D341Med (cell line): ENCODE measurements at places on chromosomes 13 and 19.
A peak's percentile ranks its signal among the peaks of the same experiment; 100 is the strongest.

GRCh38 chr13:79866436-79866835, 385.5 kb downstream of the NDFIP2 start:
- no peak for DNase-seq

DNA sequence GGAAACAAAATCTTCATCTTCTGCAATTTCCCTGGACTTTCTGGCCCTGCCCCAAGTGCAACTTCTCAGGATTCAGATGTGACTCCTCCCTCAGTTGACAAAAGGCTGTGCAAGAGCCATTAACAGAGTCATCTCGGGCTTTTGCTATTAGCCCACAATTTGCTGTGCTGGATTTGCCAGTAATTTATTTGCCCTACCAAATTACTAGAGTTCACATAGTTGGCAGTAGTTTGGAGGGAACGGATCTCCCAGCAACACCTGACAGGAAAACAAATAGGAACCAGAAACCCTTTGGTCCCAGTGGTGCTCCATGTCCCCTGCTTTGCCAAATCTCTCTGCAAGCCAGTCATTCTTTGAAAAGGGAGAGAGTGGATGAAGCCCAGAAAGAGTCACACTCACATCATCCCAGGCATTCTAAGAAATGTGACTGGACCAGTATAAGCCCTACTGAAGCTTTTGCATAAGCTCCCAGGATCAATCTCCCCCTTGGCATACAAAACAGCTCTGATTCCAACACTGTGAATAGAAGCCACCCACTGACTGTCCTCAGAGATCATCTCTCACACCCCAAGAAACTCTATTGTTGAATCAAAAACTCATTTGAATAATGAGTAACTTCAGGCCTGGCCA, 350.1 kb upstream of the NBEA start:
- no peak for DNase-seq

DNA sequence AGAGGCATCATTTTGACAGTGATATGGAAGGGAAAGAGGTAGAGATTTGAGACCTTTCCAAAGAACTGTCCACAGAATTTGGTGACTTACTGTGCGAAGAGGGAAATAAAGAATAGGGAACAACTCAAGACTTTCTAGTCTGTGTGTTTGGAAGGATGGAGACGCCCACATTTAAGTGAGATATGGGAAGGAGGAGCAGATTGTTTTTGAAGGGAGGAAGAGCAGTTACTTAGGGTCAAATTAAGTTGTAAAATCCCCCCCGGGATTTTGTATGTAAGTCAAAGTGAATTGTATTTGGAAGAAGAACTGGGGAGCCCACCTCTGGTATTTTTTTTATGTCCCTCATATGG, 1.2 kb downstream of the USPL1 start:
- no peak for DNase-seq

- no peak for DNase-seq
These were observed 147.1 kb downstream of the CDK8 start for GRCh38 chr13:26401069-26401468.

DNA sequence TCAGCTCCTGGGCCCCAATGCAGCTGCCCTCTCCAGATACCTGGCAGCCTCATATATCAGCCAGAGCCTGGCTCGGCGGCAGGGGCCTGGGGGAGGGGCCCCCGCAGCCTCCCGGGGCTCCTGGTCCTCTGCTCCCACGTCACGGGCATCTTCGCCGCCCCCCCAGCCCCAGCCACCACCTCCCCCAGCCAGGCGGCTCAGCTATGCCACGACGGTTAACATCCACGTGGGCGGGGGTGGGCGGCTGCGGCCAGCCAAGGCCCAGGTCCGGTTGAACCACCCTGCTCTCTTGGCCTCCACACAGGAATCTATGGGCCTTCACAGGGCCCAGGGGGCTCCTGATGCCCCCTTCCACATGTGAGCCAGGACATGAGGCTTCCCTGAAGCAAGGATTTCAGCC, 10.8 kb downstream of the RPS16 start:
- no peak for DNase-seq

DNA sequence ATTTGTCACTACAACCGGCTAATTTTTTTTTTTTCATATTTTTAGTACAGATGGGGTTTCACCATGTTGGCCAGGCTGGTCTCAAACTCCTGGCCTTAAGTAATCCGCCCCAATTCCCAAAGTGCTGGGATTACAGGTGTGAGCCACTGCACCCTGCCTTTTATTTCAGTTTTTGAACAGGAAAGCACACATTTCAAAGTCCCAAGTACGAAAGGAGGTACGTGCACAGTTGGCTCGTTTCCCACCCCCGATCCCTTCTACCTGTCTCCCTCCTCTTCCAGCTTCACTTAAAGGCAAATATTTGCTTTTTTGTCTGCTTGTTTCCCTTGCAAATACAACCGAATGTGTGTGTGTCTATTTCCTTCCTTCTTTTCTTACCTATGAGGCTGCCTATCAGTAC, 30.5 kb downstream of the ZIC5 start:
- DNase-seq, result no peak

- no peak for DNase-seq
These were observed 870.2 kb downstream of the EFNB2 start for GRCh38 chr13:105665284-105665683.

DNA sequence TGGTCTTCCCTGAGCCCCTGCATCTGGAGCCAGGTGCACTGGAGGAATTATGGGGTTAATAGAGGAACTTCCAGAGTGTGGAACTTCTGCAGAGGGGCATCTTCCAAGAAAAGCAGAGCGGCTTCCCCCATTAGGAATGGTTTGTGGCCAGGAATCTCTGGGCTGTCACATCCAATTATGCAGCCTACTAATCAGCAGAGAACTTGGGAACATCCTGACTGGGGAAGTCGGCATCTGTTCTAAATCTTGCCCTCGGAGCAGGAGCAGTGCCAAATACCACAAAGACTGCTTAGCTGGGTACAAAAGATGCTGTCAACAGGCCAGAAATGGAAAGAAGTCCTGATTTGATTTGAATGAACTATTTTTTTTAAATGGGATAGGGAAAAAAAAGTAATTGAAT, 435.1 kb downstream of the ZNF536 start:
- DNase-seq, result no peak

DNA sequence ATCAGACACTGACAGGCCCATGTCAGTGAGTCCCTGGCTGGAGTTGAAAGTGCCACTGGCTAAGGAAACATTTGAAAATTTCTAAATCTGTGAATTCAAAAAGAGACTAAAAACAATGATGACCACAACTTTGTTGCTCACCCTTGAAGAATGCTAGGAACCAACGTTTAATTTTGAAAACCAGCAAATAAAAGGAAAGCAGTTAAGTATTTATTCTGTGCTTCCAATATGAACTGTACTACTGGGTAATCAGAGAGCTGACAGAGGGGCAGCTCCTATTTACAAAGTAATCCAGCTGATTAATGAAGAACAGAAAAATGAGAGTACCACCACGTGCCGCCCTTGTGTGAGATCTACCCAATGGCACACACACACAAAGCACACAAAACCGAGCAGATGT, 44.7 kb upstream of the LATS2 start:
- DNase-seq, result no peak

- peak; percentile 93 for DNase-seq
These were observed at the start of gene POLR1D for GRCh38 chr13:27621366-27622101. POLR1D (plus strand) TSS chr13:27621892; CDS start chr13:27621984, 92 bp downstream.

- no peak for DNase-seq
These were observed 76.2 kb downstream of the GGACT start for GRCh38 chr13:100512422-100512821.

DNA sequence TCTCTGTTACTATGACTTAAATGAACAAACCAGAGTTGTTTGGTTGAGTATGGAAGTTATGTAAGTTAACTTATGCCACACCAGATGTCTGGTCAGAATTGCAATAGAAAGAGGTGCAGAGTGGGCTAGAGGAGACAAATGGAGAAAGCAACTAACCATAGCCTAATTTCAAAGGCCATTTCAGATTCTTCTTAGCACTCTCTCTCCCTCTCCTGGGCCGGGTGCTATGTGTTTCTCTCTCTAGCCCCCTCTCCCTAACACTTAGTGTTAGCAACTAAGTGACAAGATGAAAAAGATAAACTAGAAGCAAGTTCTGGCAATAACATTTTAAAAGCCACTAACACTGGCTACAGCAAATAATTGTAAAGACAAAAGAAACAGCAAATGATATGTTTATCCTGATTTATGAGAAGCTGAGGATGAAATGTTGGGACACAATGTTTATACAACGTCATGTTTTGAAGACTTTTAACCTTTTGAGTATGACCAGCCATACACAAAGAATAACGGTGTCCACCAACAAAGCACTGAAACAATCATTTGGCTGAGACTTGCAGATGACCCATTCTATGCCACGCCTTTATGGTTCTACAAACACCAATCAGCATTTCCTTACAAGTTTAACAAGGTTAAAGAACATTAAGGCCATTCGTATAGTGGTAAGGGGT, 18.6 kb downstream of the SERPINE3 start:
- no peak for DNase-seq
